Lower leg skin (tissue), 4 donors: ENCODE measurements at places on chromosomes 6 and 20. TPM values are rescaled to one million over a fixed set of nuclear protein-coding genes. Genes with fewer than 3 reads are reported as not detected.

GRCh38 chr6:4599924-4600323 lies 176.3 kb upstream of the CDYL start:
- peak; percentile 18 for DNase-seq

DNA sequence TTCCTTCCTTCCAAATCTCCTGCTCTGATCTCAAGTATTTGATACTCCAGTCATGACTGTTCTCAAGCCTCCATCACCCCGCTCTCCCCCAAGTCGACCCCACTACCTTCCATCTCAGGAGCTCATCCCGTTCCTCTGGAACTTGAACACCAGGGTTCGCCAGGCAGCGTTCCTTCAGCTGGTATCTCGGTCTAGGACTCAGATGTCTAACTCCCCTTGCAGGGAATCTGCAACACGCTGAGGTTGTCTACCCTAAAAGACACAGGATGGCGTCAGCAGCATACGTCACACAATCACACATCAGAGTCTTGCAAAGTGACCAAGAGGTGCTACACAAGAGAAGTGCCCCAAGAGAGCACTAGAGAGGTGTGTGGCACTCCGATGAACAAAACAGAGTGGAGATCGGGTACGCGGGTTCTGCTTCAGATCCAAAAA lies 706 bp downstream of the ZNF184 start:
- DNase-seq: no peak

GRCh38 chr6:28791002-28791383 lies 132.8 kb downstream of the TRIM27 start:
- DNase-seq: no peak

DNA sequence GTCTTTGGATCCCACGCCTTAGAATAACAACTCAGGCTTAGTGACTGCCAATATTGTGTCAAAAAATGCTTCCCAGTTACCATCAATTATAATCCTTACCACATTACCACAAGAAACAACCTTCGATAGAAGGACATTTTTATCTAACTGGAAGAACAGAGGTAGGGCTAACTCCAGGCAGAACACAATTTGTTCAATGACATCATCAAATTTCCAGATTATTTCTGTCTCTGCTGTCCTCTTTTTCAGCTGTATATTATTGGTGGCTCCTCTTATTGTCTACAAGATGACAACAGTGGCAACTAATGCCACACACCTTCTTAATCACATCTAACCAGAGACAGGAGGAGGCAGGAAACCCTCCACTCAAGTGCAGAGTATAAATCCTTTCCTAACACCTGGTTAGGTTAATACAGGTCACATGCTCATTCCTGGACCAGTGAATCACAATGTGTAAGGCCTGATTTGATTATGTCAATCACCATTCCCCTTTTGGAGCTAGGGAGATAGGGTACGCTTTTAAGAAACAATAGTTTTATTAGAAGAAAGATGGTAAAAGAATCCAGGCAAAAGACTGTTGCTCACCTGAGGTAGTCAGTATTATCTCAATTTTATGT lies 18.0 kb downstream of the KHDC1L start:
- DNase-seq: no peak

Gene TMEM74B
- 4.1 TPM for total RNA-seq

Gene TNNC2
- total RNA-seq: 1.4 TPM

Gene GPR6
- not detected for total RNA-seq

Gene C6orf15
- total RNA-seq: 17.8 TPM

Gene TCP11
- 1.7 TPM for total RNA-seq
